ENCODE measurements at places on chromosomes 5 and 9.

DNA sequence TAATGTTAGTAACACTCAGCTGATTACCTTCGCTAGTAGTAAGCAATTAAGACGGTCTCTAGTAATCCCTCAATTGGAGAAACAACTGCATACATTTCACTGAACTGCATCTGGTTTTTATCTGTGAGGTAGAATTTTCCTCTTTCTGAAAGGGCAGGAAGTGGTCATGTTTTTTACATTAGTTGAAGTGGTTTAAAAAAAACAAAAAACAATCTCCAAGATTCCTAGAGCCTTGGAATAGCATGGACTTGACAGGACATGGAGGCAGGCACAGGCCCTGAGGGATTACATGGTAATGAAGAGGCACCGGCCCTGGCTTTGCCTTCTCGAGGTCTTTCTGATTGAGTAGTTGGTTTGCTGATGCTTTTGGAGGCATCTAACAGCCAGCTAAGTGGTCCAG, 25.8 kb downstream of the THBS4 start:
- DNase-seq: no peak

DNA sequence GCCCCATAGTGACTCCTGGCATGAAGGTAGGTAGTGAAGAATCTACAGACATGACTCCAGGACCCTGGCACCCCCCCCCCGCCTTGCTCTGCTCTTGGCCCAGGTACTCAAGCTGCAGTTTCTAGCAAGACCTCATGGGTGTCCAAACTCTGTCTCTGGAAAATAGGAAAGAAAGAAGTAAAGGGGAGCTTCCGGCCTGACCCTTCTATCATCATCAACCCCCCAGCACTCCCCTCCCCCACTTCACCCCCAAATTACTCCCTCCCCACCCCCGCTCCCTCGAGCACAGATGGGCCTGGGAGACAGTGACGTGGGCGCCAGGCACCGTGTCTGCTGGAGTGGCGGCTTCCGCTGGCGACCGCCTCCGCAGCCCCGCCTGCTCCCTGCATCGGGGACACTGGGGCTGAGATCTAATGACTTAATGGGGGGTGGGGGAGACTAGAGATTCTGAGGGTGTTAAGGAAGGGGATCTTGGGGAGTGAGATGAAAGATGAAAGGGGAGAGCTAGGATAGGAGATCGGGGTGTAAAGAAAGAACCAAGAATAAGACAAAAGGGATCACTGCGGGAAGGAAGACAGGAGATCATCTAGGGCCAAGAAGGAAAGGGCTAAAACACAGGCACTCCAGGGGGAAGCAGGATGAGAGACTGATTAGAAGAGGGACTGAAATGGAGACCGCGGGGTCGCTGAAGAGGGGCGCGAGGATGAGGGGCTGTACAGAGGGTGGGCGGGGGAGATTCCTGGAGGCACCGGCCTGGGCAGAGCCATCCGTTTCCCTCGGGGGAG, 1.1 kb upstream of the DNAJB5 start:
- no peak for DNase-seq

- no peak for DNase-seq
Observed at GRCh38 chr5:38607930-38608564, 51.6 kb upstream of the LIFR start.

DNA sequence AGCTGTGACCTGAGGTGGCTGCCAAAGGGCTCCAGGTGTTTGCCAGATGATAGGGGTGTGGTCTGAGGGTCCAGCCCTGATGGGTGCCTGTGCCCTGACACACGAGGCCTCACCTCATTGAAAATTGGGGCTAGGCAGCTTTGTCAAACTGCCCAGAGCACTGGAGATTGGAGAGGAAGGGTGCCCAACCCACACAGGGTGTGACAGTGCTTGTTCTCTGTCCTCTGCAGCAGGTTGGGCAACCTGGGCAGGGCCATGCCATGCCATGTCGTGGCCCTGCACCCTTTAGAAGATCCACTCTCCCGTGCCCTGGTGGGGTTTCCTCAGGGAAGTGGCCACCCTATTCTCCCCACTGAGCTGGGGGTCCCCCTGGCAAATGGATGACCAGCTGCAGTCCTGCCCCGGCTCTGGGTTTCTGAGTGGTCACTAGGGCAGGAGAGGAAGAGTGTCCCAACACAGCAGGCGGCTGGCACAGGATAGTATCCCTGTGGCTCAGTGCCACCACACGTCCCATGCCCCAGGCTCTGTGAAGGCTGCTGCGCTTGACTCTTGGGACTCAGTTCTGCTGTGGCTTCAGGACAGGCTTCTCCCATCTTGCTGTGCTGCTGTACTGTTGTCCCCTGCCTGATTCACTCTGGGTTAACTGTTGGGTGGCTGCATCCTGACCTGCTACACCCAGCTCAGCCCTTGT, 100.8 kb upstream of the PITX1 start:
- DNase-seq: no peak

DNA sequence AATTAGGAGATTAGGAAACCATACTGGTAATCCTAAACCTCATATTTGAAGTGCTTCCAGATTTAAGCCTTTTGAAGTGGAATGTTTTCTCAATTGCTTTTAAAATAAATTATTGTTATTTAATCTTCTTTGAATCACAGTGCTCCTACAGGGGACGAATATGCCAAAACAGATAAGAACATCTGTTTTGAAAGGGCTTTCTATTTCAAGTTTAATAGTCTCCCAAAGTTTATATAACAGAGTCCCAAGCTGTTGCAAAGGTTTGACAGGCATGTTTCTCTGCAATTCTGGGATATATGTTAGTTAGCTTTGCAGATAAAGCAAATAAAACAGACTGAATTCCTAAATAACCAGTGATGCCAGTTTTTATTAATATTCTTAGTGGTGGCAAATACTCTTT, 803.7 kb downstream of the TLE4 start:
- no peak for DNase-seq

DNA sequence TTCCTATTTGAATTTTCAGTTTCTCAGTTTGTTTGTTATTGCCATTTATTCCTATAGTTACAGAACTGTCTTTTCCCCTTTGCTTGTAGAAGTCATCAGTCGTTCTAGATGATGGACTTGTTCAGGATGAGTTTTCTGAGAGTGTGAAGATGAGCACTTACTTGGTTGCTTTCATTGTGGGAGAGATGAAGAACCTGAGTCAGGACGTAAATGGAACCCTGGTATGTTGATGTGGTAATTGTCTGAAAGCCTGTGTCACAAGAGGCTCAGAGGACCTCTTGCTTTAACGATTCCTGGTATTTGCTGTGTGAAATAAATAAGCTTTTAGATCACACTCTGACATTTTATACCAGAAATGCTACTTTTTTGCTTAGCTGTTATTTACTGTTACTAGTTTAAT, 50.6 kb downstream of the LNPEP start:
- DNase-seq: no peak

DNA sequence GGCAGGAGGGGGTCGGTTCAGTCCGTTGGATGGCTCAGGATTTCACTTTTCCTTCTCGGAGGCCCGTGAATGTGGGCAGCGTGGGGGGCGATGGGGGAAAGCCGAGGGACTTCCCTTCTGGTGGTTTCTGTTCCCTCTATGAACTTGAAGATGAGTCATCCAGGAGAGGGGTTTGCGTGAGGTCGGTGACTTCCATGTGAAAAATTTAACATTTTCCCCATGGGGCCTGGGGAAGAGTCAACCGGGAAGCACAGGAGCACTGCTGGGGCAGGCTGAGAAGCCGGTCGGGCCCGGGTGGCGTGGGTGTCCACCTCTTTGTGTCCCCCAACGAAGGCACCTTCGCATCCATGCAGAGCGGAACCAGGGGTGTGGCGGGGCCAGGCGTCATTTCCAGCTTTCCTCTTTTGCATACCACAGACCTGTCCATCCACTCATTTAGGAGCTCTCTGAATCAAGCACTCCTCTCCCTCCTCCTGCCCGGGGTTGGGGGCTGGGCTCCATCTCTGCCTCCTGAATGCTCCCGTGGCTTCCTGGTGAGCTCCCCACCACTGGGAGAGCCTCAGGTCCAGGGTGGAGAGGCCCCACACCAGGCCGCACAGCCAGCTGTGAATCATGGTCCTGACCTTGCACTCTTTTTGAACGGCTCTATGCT, 68.4 kb downstream of the ANKRD33B start:
- DNase-seq: no peak

DNA sequence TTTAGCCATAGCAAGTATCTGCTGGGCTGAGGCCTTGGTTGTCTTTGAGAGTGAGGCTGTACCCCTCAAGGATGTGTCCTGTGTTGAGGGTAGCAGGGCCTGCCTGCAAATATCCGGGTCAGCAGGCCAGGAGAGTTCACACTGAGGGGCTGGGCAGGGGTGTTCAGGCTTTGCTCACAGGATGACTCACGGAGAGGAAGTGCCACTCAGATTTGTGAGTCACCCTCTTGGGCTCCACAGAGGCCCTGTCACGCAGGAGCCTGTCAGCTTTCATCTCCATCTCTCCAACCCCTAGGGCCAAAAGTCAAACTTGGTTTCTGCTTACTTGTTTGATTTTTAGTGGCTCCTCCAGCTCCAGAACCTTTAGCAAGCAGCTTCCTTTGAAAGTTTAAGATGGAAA, 211.5 kb downstream of the SEC61B start:
- no peak for DNase-seq

DNA sequence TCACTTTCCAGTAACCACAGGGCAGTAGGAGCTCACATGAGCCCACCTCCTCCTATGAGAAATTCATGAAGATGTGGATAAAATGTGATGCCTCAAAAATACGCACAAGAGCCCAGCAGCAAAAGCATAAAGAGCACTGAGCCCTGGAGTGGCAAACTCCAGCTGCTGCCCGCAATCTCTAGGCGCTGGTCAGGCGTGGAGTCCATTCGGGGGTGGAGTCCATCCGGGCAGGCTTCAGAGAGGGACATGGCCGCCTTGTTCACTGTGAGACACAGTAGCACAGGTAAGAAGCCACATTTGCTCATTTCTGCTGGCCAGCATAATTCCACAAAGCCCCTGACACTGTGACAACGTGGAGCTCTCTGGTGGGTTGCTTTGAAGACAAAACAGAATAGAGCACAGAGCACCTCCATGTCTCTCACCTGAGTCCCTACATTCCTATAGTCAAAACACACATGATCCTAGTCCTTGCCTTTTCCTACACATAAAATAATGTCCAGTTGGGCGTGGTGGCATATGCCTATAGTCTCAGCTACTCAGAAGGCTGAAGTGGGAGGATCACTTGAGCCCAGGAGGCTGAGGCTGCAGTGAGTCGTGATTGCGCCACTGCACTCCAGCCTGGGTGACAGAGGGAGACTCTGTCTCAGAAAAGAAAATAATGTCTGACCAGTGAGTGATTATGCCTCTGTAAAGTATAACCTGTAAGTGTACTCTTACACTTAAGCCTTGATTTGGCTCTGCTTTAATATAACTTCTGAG, 365.2 kb downstream of the GADD45G start:
- DNase-seq: no peak

DNA sequence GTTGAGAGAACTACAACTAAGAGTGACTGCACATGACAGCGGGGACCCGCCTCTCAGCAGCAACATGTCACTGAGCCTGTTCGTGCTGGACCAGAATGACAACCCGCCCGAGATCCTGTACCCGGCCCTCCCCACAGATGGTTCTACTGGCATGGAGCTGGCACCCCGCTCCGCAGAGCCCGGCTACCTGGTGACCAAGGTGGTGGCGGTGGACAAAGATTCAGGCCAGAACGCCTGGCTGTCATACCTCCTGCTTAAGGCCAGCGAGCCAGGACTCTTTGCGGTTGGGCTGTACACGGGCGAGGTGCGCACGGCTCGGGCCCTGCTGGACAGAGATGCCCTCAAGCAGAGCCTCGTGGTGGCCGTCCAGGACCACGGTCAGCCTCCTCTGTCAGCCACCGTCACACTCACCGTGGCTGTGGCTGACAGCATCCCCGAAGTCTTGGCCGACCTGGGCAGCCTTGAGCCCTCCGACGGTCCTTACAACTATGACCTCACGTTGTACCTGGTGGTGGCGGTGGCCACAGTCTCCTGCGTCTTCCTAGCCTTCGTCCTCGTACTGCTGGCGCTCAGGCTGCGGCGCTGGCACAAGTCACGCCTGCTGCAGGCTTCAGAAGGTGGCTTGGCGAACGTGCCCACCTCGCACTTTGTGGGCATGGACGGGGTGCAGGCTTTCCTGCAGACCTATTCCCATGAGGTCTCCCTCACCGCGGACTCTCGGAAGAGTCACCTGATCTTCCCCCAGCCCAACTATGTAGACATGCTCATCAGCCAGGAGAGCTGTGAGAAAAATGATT, 2.1 kb downstream of the PCDHGA7 start:
- no peak for DNase-seq

Measured in stimulated activated CD4-positive, alpha-beta T cell treated with anti-CD3 and anti-CD28 coated beads, Interleukin-1b, Interleukin-23, amount 100 ng/mL, for 1 hour (primary cell).